ENCODE measurements at places on chromosomes 1 and 21.

DNA sequence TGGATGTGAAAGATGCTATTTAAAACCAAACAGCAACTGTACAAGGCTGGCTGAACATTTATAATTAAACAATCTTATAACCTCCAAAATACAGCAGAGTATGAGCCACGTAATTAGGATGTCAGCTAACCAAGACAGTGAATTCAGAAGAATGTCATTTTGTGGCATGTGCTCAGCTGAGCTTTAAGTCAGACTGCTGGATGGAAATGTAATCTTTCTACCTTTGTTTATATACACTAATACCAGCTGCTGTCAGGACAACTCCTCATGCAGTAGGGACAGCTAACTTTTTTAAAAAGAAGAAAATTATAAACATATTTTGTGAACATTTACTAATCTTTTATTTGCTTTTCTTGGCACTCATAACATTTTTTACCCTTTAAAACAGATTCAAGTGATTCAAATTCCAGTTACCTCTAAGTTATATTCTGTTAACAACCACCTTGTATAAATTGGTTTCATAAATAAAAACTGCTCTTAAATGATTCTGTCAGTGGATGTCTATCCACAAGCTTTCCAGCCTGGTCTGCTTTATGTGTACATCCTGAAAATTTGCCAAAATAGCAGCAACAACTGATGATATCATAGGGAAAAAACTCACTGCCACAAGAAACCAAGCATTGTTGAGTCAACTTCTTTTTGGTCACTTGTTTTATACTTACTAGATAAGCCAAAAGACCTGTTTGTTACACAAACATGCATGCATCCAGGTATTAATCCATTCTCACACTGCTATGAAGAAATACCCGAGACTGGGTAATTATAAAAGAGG lies 36.1 kb downstream of the DPH5 start:
- DNase-seq, result no peak

DNA sequence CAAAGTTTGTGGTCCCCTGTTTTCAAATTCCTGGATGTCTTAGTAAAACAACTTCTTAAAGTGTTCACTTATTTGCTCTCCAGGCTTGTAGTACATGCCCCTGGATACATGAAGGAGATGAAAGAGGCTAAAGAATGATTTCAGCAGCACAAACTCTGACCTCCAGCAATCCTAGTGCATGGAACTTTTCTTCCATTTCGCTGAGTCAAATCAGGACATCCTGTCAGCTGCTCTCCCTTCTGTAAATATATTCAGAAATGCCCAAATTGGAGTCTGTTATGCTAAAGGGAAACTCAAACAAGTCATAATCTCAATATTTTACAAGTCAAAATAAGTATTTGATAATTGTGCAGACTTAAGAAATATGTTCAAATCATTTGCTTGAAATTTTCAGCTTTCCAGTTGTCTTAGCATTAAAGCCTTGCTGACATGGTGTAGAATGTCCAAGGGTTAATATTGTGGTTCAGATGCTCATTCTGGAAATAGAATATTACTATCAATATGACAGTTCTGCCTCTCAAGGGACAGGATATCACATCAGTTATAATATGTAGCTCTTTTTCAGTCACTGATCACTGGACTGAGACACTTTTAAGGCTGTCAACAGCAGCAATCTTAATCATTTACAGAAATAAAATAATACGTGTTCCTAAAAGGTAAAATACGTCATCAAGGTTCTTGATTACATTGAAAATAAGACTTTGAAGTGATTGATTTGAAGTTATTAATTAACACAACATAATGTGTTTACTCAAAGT lies 1157.3 kb downstream of the PLA2G4A start:
- DNase-seq, result no peak

DNA sequence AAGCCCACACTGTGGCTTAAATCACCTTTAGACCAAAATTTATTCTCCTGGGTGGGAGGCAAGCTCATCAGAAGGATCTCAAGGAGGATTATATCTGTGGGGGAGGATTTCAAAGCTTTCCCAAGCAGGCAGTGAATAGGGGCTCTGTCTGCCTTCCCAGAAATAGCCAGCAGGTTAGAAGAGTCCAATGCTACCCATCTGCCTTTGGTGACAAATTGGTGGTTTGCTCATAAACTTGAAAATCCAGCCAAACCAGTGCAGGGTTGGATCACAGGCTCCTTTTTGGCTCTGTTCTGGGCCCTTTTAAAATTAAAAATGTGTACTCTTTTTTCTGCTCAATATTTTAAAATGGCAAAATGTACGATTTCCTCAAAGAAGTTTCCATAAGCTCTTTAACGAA lies 118.9 kb upstream of the ZC3H11B start:
- DNase-seq, result no peak

DNA sequence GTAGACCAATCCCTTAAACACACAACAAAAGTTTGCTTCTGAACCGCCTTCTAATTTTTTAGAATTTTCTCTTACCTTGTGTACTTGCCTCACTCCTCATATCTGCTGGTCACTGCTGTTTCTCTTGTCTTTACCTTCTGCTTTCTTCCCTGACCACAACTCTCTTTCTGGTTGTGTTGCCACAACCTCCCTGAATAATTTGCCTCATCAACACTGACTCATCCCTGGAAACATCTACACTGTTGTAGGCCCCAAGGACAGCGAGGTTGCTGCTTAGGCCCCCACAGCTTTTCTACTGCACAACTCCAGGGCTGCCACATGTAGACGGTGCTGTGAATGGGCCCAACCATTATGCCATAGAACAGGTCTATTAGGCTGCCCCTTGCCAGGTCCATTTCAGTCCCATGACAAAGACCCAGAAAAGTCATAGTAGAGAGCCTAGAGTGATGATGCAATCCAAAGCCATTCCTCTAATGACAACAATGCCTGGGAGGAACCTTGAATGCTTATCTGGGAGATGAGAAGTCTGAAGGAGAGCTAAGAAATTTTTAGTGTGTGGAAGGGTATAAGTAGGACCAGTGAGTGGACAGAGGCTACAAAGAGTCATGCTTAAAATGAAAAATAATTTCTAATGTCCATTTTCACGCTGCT lies 36.6 kb upstream of the LCE5A start:
- DNase-seq, result no peak

DNA sequence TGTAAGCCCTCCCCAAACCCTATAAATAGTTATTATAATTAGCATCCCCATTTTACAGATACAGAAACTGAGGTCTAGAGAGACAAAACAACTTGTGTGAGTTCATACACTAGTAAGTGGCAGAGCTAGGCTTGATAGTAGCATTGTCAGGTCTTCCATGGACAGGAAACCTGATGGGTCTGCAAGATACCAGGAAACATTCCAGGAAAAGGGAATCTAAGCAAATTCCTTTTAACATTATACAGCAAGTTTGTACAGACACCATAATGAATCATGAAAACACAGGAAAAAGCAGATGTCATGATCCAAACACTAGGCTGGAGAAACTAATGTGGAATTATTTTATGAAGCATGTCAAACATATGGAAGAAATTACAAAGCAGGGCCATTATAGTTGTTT lies 89.1 kb upstream of the KCNK2 start:
- DNase-seq, result no peak

DNA sequence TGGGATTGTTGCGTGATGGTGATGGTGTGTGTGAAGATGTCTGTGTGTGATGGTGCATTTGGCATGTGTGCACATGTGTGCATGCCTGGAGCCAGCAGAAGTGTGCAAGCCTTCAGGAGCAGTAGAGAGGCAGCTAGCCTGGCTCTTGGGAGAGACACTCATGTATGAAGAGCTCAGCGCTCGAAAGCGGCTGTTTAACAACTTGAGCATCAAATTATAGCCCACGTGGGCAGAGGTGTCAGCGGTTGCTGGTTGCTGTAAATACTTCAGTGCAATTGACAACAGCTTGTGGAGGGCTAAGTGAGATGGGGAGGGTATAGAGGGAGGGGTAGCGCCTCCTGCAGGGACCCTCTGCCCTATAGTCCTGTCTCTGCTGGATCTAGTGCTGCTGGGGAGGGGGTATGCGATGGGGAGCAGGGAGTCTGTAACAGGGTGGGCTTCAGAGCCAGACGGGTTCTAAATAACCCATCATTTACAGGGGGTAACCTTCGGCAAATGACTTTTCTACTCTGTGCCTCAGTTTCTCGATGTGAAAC lies 21.5 kb downstream of the FOXD2 start:
- DNase-seq, result no peak

GRCh38 chr1:107842241-107842640 lies 122.7 kb downstream of the VAV3 start:
- no peak for DNase-seq

DNA sequence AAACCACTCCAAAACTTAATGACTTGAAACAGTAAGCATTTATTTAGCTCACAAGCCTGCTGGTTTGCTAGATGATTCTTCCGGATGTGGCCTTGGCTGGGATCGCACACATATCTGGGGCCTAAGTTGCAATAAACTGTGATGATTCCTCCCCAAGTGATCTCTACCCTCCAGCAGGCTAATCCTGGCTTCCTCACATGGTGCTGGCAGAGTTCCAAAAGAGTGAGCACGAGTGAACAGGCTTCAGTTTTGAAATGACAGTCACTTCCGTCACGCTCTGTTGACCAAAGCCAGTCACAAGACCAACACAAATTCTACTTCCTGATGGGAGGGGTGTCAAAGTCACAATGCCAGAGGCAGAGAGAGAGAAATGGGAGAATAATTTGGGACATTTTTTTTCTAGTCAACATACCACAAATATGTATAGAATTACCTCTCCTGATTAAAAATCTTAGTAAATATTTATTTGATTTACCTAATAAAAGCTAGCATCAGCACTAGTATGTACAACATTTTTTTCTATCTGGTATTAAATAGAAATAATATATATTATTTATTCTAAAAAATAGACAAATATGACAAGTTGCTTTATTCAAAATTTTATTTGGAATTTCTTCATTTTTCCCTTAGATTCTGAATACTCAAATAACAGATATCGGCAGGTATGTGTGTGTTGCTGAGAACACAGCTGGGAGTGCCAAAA lies 292.7 kb downstream of the TPR start:
- DNase-seq, result no peak

GRCh38 chr1:98817821-98818220 lies 156.3 kb downstream of the SNX7 start:
- no peak for DNase-seq

- no peak for DNase-seq
Observed at GRCh38 chr1:166032572-166033371, 134.0 kb downstream of the FAM78B start.

DNA sequence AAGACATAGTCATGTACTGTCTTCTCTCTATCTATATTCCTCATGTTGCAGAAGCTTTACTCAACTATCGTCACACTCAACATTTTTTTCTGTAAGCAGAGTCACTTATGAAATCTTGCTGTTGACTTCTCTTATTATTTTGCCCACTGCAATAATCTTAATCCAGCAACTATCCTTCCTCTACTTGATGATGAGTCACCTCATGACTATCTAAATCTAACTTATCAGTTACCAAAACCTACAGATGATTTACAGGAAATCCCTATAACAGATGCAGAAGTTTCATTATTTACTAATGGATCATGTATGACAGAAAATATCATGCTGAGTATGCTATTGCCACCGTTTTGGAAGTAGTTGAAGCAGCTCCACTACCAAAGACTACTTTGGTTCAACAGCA lies 378.9 kb downstream of the DUSP10 start:
- no peak for DNase-seq

GRCh38 chr21:21064353-21064752 lies 66.1 kb downstream of the NCAM2 start:
- no peak for DNase-seq

DNA sequence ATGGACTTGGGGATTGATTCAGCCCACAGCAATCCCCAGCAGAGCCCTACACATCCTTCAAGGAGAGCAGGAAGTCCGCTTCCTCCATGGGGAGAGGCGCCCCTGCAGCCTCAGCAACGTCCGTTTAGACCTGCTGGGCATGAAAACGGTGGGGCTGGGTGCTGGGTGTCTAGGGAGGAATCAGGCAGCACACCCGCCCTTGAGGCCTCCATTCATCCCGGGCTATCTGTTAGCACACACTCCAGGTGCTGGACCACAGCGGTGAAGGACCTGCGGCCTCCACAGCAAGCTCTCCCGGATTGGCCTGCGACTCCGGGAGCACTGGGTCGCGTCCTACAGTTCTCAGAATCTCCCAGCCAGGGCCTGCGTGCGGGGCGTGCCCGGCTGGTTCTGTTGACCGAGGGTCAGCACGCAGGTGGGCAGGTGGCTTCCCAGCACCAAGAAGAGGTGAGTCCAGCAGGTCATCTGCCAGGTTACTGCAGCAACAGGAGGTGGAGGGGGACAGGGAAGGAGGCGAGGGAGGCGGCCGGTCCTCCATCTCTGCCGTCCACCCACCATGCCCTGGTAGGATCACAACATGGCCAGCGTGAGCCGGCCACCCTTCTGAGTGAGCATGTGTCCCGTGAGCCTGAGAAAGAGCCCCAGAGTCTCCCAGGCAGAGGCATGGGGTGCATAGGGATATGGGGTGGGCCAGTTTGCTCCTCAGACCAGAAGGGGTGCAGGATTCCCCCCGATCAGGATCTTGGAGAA lies 96.6 kb downstream of the RIPK4 start:
- no peak for DNase-seq

DNA sequence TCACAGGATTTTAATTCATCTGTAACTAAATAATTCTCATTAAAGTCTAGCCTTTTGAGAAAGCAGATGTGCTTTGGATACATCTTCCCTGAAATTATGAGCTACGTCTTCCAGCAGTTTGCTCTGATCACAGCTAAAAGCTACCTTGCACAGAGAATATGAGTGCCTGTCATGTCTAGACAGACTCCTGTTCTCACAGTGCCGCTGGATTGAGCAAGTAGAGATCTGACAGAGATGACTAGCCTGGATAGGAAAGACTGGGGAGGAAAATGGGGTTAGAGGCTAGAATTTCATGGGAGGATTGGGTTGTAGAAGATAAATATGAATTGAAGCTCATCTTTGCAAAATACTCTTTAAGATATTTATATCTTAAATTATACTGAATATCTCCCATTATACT lies 24.1 kb downstream of the CEPT1 start:
- DNase-seq, result no peak

Measured in esophagus squamous epithelium (tissue), 5 donors.